Inflammatory macrophage treated with lipopolysaccharide for 4 hours (primary cell): ENCODE measurements at places on chromosomes 13 and 19.

- no peak for DNase-seq
Observed at GRCh38 chr13:35388441-35389355, 87.8 kb downstream of the MAB21L1 start.

- DNase-seq, result peak; percentile 69
Observed at GRCh38 chr19:16143399-16144215, at the start of gene HSH2D. TSS of gene HSH2D (plus strand) at chr19:16143685. CDS start at chr19:16148751, 5,066 bp downstream.

- no peak for DNase-seq
Observed at GRCh38 chr13:35675651-35676050, 199.2 kb upstream of the MAB21L1 start.

DNA sequence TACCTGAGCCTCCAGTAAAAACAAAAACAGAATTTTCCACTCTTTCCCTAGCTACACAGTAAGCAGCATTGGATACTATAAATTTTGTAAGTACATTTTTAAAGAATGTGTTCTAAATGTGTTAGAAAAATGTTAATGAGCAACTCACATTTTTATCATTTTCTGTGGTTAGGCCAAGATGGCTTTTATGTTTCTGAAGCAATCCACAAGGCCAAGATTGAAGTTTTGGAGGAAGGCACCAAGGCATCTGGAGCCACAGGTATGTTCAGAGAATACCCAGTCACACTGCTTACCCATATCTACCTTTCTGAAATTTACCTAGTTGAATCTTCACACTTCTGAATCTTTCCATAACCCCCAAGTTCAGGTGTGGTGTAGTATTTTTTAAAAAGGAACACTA lies 21.6 kb downstream of the SERPINE3 start:
- DNase-seq, result no peak

- DNase-seq, result peak; percentile 89
Observed at GRCh38 chr19:17281391-17282304, at the start of gene ANKLE1. TSS of gene ANKLE1 (plus strand) at chr19:17281901. CDS start at chr19:17281921, 20 bp downstream.

- DNase-seq, result no peak
Observed at GRCh38 chr19:17860993-17861360, 1.3 kb downstream of the RPL18A start.

- no peak for DNase-seq
Observed at GRCh38 chr13:57787058-57787791, 155.7 kb downstream of the PCDH17 start.

GRCh38 chr13:31846961-31847752 lies 107.8 kb downstream of the RXFP2 start:
- DNase-seq, result peak; percentile 14

- DNase-seq, result no peak
Observed at GRCh38 chr19:412356-413355, 3.7 kb upstream of the C2CD4C start.

DNA sequence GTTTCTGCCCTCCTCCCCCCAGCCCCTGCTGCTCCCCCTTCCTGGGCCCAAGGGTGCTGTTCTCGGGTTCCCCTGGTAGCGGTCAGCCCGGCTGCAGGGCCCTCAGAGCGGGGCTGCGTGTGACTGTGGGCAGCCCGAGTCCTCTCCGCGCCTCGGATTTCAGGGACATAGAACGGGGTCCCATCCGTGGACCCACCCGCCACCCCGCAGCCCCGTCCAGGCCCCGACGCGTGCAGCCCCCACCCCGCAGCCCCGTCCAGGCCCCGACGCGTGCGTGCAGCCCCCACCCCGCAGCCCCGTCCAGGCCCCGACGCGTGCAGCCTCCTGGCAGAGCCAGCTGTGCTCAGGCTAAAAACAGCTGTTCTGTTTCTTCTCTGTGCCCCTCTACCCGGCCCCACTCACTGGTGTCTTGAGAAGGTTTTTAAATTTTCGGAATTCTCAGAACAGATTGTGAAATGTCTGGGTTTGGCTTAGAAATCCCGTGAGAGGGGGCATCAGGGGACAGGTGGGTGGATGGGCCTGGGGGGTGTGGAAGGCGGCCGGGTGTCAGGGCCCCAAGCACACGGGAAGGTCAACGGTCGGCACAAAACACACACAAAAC lies 5.5 kb upstream of the PRTN3 start:
- DNase-seq, result no peak

- no peak for DNase-seq
Observed at GRCh38 chr19:19751846-19752245, 18.9 kb upstream of the ZNF14 start.

DNA sequence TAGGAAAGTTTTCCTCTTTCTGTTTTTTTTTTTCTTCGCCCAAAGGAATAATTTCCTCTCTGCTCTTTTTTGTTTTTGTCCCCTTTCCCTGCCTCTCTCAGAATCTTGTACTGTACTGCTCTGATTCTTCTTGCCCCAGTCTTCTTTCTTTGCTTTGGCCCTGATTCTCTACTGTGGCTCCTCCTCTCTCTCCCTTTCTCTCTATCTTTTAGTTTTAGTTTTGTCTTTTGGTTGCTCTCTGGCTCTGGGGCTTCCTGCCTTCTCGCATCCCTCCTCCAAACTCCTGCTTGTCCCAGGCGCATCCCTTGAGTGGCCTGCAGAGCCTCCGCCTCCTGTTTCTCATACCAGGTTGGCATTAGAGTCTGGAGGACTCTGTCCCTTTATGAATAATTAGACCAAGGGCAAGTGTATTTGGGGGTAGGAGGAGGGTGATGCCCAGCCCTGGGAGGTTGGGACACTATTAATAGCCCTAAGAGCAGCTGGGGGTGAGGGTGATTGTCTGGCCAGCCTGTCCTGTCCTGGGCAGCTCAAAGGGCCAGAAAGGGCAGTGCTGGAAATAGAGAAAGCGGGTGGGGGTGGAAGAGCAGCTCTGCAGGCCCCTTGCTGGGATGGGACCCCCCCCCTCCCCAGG lies 39.1 kb downstream of the LYL1 start:
- no peak for DNase-seq

- DNase-seq, result no peak
Observed at GRCh38 chr19:47012617-47013016, 7.0 kb upstream of the NPAS1 start.

GRCh38 chr13:78160793-78161192 lies 242.2 kb upstream of the EDNRB start:
- DNase-seq, result peak; percentile 52

GRCh38 chr13:80547341-80547740 lies 206.4 kb upstream of the SPRY2 start:
- DNase-seq, result no peak

DNA sequence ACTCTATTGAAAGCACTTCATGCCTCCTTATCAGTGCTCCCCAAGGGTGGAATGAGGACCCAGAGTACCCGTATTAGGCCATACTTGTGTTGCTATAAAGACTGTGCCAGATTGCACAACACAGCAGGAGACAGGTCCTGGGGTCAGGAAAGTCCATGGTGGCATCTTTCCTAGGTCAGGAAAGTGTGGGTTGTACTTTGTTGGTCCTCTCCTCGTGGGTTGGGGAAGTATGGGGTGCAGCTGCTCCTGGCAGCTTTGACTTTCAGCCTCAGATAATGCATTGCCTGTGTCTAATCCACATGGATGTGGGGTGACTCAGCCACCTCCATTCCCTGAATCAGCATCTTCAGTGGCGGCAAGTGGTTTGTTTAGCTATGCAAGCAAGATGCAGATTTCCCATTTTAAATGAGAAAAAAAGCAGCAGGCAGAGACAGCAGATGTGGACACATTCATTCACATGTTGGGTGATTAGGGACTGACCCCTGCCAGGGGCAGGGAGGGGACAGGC lies 8.4 kb upstream of the CYP2B6 start:
- peak; percentile 63 for DNase-seq

- no peak for DNase-seq
Observed at GRCh38 chr13:107992542-107992941, 222.8 kb downstream of the LIG4 start.

DNA sequence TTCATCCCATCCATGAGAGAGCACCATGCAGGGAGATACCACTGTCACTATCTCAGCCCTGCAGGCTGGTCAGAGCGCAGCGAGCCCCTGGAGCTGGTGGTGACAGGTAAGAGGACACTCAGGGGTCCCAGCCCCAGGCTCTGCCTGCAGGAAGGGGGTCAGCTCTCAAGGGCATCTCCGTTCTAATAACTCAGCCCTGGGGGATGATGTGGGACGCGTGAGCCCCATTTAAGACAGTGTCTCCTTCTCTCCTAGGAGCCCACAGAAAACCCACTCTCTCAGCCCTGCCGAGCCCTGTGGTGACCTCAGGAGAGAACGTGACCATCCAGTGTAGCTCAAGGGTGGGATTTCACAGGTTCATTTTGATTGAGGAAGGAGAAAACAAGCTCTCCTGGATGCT lies 15.5 kb upstream of the KIR3DL3 start:
- no peak for DNase-seq

- DNase-seq, result no peak
Observed at GRCh38 chr13:32610538-32610937, 24.3 kb downstream of the PDS5B start.

DNA sequence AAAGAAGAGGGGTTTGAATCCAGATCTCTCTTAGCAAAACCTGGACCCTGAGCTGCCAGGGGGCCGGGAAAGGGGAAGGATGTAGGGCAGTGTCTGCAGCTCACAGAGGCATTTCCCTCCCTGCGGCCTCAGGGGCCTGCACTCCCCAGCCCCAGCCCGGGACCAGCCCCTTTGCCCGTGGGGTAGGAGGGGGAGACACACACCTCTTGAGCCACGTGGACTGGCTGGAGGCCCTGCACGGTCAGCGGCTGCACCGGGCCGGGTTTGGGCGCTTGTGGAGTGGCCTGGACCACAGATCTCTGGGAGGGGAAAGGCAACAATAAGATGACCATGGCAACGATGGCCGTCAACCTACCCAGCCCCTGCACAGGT lies 26.9 kb downstream of the RFX1 start:
- no peak for DNase-seq

GRCh38 chr19:52739576-52739975 lies 4.7 kb upstream of the ZNF611 start:
- DNase-seq, result no peak
